GM20000 (cell line): ENCODE measurements at places on chromosomes 6 and 20.

DNA sequence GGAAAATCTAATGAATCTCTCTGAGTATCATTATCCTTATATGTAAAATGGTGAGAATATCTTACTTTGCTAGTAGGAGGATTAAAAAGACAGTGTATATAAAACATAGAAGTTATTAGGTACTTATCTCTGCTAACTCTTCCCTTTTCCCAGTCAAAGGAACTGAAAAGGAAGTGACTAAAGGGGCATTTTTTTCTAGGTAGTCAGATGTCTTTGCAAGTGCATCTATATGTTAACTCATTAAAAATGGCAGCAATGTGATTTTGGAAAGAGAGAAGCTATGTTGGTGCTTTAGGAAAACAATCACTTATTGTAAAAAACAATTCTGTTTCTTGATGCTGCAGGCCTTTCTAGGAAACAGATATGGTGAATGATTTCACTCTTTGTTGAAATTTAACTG, 180.9 kb downstream of the SAMD5 start:
- DNase-seq, result no peak

DNA sequence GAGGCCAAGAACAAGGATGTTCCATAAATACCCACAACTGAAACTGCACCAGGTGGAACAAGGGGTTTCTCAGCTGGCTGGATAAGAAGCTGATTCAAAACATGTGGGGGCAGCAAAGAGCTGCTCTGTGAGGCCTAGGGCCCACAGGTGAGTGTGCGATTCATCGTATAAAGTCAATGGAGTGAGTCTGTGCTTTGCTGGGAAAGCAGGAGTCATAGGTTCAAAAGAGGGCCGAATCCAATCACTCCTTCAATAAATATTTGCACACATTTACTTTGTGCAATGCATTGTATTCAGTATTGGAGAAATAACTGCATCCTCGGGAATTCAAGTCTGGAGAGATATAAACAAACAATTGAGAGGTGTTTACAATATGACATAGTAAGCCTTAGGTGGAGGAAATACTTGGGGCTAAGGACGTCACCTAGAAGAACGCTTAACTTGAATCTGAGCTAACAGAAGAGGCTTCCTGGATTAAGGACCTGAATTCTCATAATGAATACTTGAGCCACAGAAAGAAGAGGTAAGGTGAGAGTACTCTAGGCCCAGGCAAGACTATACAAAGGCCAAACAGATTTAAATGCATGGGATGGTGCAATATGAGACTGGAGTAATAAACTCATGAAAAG, 83.7 kb upstream of the TMEM30A start:
- peak; percentile 15 for DNase-seq

DNA sequence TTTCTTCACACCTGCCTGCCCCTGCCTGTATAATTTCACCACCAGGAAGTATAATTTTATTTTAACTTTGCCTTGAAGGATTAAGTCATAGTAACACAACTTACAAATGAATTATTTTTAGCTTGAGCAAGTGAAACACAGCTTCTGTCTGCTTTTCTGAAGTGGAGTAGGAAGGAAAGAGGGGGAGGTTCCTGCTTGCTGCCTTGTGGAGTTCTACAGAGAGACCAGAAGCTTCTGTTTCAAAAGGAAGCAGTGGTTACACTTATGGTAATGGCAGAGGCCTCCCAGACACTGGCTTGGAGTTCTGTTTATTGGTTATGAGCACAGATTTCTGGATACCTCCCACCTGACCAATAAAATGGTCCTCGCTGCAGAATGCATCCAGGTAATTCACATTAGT, 159.6 kb downstream of the TMEM200A start:
- DNase-seq, result peak; percentile 23

GRCh38 chr6:32148289-32149091, 3.2 kb downstream of the PRRT1 start:
- no peak for DNase-seq

- DNase-seq, result no peak
Observed at GRCh38 chr6:121223212-121223611, 111.1 kb downstream of the TBC1D32 start.

DNA sequence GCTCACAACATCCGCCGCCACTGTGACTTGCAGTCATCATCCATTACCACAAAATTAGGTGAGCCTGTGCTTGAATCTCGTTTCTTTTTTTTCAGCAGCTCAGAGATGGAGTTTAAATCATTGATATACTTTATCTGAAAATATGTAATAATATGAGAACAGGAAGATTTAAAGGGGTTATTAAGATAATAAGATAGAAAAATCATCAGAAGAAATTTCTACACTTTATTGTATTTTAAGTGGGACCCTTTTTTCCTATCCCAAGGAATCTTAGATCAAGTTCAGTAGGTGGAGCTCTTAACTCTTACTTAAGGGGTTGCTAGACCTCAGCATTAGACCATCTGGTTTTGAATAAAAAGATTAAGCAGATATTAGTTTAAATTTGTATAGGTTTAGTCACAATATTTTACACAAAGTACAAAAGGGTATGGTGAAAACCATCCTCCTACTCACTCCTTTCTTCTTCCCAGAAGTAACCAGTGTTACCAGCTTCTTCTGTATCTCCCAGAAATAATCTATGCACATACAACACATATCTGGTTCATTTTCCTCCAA, 9.4 kb upstream of the NCOA7 start:
- DNase-seq, result peak; percentile 49

DNA sequence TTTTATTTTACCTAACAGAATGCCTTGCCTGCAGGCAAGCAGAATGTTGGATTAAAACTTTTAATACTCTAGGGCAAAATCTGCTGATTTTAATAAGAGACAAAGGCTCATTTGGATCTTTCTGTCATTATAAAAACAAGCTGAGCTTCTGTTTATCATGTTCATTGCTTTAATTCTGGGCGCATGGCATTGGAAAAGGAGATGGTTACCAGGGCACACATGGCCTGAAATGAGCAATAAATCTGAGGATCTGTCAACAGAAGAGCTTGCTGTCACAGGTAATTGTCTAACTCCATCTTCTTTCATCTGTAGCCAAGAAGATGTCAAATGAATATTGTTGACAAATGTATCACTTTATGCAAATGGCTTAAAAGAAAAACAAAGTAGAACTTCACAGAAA, 439.6 kb downstream of the DOK5 start:
- no peak for DNase-seq
